ENCODE measurements at places on chromosomes 7 and 10.

DNA sequence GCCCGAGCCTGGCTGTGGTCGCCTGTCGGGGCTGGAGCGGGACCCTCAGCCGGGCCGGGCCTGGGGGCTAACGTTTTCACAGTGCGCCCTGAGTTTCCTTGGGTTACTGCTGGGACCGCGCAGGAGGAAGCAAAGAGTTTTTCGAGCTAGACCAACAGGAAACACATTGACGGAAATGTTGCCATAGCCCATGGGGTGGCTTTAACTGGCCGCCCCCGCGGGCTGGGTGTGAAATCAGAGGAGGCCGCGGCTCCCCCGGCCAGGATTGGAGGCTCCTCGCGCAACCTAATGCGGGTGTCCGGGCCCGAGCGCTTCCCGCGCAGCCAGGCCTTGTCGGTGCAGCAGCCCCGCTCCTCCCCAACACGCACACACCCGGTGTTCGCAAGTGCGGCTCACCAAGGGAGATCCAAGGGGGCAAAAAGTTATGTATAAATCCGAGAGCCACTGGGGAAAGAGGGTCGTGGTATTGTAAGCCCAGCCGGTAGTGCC, 1.9 kb downstream of the HHEX start:
- DNase-seq: no peak

DNA sequence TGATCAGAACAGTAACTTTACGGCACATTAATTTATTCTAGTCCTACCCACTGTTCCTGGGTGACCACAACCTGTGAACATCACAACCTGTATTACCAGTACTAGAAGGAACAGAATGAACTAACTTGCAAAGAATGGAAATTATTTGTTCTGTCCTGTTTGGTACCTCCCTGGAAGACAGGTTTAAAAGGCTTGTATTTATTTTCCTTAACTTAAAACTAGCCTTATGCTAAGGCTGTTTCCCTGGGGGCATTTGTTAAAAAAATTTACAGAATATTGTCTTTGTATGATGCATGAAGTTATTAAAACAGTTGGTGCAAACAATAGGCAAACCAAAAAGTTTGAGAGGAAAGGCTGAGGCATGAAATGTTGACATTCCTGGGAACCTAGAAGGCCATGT, 132.7 kb downstream of the DNAJC1 start:
- no peak for DNase-seq

- no peak for DNase-seq
Observed at GRCh38 chr7:103632972-103633371, 187.0 kb upstream of the SLC26A5 start.

- no peak for DNase-seq
Observed at GRCh38 chr10:72658696-72659400, 33.0 kb upstream of the MICU1 start.

- no peak for DNase-seq
Observed at GRCh38 chr7:69162931-69163670, 435.2 kb upstream of the AUTS2 start.

- no peak for DNase-seq
Observed at GRCh38 chr7:88018501-88018900, 84.5 kb downstream of the ADAM22 start.

DNA sequence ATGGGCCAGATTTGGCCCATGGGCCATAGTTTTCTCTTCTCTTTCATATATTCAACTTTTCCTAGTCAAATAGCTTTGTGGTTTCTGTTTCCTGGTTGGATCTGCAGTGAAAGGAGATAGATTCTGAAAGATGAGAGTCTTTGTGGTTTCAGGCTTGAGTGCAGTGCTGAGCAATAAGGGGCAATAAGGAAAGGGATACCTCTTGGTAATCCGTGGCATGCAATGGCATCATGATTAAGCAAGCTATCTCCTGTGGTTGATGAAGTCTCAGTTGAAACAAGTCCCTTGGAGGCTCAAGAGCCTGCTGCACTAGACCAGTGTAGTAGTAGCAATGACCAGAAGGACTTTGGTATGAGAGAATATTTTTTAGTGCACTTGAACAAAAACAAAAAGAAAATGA, 187.7 kb upstream of the CNTNAP2 start:
- no peak for DNase-seq

- no peak for DNase-seq
Observed at GRCh38 chr10:94001416-94001810, 7.7 kb downstream of the PLCE1 start.

DNA sequence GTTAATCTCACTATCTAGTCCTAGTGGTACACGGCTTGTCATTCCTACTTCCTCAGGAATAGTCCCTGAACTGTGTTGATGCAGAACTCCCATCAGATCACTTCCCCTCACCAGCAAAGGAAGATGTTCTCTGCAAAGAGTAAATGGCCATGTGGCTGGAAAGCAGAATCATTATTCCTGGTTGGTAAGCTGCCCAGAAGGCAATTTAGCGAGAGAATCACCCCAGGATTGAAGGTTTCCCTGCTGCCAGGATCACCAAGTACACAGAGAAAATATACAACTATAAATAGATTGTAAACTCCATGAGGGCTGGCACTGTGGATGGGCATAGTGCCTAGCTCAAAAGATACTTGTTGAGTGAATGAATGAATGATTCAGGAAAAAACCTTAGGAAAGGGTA, 115.0 kb downstream of the GFRA1 start:
- DNase-seq: no peak

DNA sequence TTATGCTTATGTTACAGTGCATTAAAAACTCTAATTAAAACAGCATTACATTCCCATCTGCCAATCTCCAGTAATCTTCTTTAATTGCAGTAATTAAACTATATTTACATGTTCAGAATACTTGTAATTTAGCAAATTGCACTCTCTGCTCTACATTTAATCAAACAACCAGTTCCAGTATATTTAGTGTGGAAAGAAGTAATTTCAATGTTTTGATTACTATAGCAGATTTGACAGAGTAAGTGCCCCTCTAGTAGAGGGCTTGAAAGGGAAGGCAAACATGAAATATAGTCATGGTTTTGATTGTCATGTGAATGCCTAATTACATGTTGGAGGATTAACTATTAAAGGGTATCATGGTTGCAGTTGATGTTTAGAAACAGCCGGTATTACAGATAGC, 739.7 kb downstream of the AUTS2 start:
- no peak for DNase-seq

DNA sequence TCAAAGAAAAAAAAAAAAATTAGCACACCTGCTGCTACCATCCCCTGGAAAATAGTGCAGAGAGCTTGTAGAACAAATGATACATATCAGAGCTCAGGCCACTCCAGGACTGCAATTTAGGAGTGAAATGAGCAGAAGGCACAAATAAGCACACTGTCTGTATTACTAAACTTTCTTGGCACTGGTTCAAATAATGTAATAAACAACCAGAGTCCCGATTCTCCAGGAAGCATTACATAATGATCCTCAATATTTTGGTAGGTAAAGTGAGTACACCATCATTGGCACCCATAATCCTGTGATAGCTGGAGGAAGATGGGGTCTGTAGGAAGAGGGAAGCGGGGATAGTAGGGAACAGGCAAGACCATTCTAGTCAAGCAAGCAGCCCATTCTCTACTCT, 74.3 kb downstream of the SVOPL start:
- DNase-seq: no peak

DNA sequence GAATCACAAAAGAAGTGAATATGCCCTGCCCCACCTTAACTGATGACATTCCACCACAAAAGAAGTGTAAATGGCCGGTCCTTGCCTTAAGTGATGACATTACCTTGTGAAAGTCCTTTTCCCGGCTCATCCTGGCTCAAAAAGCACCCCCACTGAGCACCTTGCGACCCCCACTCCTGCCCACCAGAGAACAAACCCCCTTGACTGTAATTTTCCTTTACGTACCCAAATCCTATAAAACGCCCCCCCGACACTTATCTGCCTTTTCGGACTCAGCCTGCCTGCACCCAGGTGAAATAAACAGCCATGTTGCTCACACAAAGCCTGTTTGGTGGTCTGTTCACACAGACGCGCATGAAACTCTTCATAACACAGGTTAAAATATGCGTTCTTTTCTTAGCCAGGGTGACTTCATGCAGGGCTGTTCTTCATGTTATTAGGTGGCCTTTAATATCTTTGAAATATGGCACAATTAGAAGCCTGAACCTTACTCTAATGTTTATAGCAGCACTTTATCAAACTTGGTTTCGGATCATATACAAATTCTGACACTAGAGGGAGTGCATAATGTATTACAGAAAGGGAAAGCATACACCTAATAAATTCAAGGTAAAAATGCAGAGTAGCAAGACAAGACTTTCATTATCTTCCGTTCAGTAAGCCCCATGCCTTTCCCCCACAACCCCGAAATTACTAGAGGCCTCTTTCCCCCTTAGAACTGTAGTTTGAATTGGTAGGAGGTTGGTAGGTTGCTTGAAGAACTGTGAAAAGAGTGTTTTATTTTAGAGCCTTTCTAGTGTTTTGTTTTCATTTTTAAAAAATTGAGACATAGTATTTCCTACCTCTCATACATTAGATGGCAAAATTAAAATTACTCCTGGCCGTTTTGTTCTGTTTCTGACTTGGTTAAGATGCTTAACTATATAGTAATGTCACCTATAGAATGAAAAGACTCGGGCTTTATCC, 117.9 kb downstream of the NPY start:
- DNase-seq: no peak

GRCh38 chr7:55075464-55076021, 56.7 kb downstream of the EGFR start:
- DNase-seq: no peak

DNA sequence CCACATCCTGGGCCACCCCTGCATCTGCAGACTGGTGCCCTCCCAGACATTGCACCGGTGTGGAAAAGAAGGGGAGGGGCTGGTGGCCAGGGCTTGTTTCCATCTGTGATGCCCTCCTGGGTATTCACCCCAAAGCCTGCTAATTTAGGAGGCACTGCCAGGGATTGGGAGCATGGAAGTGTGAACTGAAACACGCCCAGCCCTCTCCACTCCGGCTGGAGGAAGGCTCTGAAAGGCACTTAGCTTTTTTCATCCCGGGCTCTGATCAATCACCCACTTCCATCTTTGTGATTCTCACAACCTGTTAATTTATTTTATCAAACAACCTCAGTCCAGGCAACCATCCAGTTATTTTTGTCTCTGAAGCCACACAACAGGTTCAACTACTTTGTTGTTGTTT, 20.9 kb upstream of the CPXM2 start:
- no peak for DNase-seq

GRCh38 chr7:138064856-138065357, 11.4 kb upstream of the AKR1D1 start:
- DNase-seq: no peak

GRCh38 chr10:31557854-31558253, 238.8 kb downstream of the ZEB1 start:
- no peak for DNase-seq

GRCh38 chr10:22723343-22723779, 9.0 kb upstream of the PIP4K2A start:
- DNase-seq: no peak

GRCh38 chr10:107545717-107546116, 381.2 kb upstream of the SORCS1 start:
- DNase-seq: no peak

GRCh38 chr7:82325416-82325815, 118.2 kb downstream of the CACNA2D1 start:
- no peak for DNase-seq

GRCh38 chr7:57207836-57208235, 75.6 kb upstream of the ZNF479 start:
- DNase-seq: no peak

- no peak for DNase-seq
Observed at GRCh38 chr7:27181795-27182275, 3.2 kb downstream of the HOXA11 start.

DNA sequence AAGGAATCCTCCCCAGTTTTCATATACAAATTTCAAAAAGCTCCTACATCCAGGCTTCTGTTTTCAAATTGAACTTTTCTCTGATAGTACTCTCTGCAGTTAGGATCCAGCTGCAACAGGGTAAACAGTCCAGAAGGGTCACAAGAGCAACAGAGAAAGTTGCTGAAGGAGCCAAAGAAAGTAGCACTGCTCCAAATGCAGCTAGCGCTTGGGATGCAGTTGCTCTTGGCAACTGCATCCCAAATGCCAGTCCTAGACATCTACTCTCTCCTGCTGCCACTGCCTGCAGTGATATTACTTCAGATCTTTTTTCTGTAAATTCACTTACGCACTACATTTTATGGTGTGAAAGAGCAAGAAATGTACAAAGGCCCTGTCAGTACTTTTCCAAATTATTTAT, 14.6 kb downstream of the GPR37 start:
- DNase-seq: no peak

DNA sequence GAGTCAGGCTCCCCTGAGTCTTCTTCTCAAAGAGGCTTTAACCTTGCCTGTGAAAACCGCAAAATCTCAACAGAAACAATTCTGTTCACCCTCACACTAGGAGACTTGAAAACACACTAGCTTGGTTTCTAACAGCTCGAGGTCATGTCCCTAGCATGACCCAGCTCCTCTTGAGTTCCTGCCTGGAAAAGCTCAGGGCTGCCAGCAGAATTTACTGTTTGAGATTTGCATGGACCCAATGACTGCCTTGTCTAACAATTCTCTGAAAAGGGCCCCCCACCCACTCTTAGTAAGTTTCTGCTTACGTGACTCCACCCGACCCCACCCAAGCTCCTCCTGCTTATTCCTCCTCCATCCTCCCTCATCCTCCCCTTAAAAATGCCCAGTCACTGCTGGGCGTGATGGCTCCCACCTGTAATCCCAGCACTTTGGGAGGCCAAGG, 85.1 kb upstream of the KMT2C start:
- no peak for DNase-seq

DNA sequence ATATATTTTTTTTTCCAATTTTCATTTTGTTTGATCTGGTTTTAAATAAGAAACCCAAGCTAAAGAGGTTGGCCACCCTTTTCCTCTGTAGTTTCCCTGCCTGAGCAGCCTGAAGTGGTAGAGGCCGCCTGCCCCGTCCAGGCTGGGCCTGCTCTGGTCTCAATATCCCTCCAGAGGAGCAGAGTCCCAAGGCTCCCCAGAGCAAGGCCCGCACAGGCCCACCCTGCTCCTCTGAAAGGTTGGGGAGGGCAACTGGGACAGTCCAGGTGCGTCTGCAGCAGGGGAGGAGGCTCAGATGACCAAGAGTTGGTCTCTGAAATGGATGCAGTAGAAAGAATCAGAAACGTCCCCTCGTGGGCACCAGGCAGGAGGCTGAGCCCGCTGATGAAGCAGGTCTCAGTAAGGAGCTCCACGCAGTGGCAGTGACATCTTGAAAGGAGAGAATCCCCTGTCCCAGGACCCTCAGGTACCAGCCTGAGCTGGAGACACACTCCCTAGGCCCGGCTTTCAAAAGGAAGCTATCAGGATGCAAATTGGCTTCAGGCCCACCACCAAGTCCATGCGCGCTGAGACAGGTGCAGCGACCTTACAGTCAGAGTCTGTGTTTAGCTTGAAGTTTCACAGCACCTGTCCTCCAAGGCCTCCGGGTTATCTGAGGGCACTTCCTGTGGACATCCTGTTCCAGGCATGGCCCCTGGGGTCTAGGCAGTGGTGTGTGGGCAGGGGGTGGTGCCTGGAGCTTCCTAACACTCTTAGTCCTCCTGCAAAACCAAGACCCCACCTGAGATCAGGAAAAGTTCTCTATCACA, 37.7 kb downstream of the EN2 start:
- DNase-seq: no peak

GRCh38 chr7:42956062-42956461, 23.9 kb downstream of the MRPL32 start:
- no peak for DNase-seq

Data from CD4-positive, alpha-beta memory T cell (primary cell).